Activated CD4-positive, alpha-beta memory T cell treated with anti-CD3 and anti-CD28 coated beads for 36 hours (primary cell): ENCODE measurements at places on chromosomes 2 and 18. TPM values are rescaled to one million over a fixed set of nuclear protein-coding genes. Genes with fewer than 3 reads are reported as not detected.

Gene ATP6V1C2
- not detected for total RNA-seq

Gene WDCP
- 21.2 TPM for total RNA-seq

Gene PLEK
- 7.6 TPM for total RNA-seq

Gene ANKRD53
- total RNA-seq = not detected

Gene TMEM237
- total RNA-seq = 18.3 TPM

Gene ALPI
- total RNA-seq = not detected

DNA sequence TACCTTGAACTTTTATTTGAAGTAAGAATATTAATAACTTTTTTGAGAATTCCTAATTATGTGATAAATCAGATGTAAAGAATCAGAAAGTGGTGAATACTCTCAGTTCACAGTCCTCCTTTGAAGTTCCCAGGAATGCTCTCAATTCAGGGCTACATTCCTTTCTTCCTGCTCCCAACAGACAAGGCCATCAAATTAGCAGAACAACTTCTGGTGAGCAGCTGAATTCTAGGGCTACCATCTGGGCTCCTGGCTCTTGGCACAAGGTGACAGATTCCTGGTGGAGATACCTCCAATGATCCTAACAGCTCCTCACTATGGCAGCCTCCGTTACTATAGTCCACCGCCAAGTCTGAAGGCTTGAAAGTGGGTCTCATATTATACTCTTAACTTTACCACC is 37.8 kb upstream of the OLA1 start:
- H3K4me3 ChIP-seq = no peak overlapping the region
- H3K36me3 ChIP-seq = no peaks in the 10 kb centered on the region
- no peaks in the 10 kb centered on the region for H3K4me1 ChIP-seq
- H3K27ac ChIP-seq = no peak overlapping the region

- no peak overlapping the region for H3K4me3 ChIP-seq
- no peaks in the 10 kb centered on the region for H3K36me3 ChIP-seq
- no peak overlapping the region for H3K27ac ChIP-seq
- H3K27me3 ChIP-seq = peaks cover 15% of the 10 kb centered on the region
Measured at GRCh38 chr18:49844903-49845302, 31.6 kb upstream of the ACAA2 start.

DNA sequence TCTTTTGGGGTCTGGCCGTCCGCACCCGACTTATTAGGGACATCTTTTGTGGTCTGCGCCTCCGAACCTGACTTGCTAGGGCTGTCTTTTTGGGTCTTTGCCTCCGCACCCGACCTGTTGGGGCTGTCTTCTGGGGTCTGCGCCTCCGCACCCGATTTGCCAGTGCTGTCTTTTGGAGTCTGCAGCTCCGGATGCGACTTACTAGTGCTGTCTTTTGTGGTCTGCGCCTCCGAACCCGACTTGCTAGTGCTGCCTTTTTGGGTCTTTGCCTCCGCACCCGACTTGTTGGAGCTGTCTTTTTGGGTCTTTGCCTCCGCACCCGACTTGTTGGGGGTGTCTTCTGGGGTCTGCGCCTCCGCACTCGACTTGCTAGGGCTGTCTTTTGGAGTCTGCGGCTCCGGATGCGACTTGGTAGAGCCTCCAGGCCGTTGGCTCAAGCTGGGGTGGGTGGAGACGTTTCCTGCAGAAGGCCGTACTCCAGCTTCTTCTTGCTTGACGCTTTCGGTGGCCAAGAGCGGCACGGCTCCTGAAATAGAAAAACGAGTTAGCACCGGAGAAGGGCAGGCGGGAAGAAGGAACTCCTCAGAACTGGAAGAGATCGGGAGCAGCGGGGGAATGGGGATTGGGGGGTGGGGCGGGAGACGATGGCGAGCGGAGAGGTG is 498 bp downstream of the TGOLN2 start:
- peaks cover 53% of the 10 kb centered on the region for H3K36me3 ChIP-seq
- peaks cover 47% of the 10 kb centered on the region for H3K4me1 ChIP-seq
- H3K4me3 ChIP-seq = peak overlapping the region; percentile 98
- peak; percentile 75 for DNase-seq

DNA sequence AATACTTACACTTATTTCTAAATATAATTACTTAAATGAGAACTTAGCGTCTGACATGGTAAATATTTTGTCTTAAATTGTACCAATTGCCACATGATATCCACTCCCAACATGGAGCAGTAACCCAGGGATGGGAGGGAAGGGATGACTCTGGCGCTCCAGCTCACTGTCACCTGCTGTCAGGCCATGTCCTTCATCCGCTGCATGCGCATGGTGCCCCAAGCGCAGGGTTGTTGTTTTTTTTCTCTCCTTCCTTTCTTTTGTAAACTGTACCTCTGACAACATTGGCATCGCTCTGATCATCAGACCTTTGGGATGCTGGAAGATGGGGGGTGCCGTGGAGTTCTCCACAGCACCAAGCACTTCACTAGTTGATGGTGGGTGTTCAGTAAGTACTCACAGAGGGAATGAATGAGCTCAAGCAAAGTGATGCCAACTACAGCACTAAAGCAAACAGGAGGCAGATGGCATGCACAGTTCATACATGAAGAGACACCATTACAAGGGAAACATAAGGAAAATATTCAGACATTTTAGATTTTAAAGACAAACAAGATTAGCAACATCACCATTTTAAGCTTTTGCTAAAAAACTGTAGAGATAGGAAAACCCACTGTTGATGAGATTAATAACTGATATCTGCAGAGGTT is 247.8 kb downstream of the GBX2 start:
- H3K36me3 ChIP-seq = no peaks in the 10 kb centered on the region
- H3K4me3 ChIP-seq = no peak overlapping the region

DNA sequence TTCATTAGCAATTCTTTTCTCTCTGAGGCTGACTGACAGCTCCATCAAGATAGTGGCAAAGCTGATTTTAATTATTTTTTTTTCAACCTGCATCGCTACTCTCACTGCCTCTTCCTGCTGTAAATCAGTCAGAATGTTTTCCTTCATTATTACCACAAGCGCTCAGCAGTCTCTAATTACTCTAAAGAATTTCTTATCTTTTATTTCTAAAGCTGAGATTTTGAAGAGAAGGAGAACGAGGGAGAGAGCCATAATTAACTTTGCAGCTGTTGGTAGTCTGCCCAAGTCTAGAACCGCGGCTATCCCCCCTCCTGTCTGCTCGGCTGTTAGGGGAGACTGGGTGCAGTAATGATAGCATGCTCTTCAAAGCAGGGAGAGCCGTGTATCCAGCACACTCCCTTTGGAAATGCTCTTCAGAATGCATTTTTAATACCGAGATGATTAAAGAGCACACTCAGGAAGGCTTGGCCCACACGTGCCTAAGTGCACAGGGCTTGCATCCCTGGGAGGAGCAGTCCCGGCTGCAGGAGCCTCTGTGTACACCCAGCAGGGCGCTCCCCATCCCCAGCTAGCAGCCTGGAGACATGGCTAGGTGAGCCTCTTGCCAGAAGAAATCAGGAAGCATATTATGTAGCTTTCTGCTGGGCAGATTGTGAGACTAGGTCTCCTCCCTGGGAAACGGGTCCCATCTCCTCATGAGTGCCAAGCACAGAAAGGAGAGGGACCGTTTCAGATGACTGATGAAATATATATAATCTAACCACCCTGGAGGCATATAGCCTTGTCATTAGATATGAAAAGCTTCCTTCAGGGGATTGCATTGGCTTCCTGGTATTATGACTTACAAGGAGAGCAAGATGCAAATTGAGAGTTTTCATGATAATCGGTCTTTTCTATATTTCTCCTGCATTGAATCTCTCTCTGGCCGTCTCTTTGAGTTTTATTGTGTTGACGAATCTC is 555.2 kb downstream of the CMPK2 start:
- no peaks in the 10 kb centered on the region for H3K4me1 ChIP-seq
- H3K36me3 ChIP-seq = no peaks in the 10 kb centered on the region
- no peak for DNase-seq
- no peaks in the 10 kb centered on the region for H3K27me3 ChIP-seq

- no peak overlapping the region for H3K27ac ChIP-seq
- H3K4me3 ChIP-seq = no peak overlapping the region
- no peaks in the 10 kb centered on the region for H3K36me3 ChIP-seq
- no peaks in the 10 kb centered on the region for H3K4me1 ChIP-seq
- DNase-seq = no peak
- no peaks in the 10 kb centered on the region for H3K27me3 ChIP-seq
Measured at GRCh38 chr18:64219517-64219916, 70.6 kb upstream of the LINC00305 start.

- DNase-seq = no peak
- H3K4me1 ChIP-seq = peaks cover 16% of the 10 kb centered on the region
- H3K4me3 ChIP-seq = no peak overlapping the region
- H3K36me3 ChIP-seq = no peaks in the 10 kb centered on the region
- H3K27me3 ChIP-seq = peaks cover 13% of the 10 kb centered on the region
- H3K27ac ChIP-seq = no peak overlapping the region
Measured at GRCh38 chr2:165790466-165790865, 3.6 kb downstream of the GALNT3 start.

DNA sequence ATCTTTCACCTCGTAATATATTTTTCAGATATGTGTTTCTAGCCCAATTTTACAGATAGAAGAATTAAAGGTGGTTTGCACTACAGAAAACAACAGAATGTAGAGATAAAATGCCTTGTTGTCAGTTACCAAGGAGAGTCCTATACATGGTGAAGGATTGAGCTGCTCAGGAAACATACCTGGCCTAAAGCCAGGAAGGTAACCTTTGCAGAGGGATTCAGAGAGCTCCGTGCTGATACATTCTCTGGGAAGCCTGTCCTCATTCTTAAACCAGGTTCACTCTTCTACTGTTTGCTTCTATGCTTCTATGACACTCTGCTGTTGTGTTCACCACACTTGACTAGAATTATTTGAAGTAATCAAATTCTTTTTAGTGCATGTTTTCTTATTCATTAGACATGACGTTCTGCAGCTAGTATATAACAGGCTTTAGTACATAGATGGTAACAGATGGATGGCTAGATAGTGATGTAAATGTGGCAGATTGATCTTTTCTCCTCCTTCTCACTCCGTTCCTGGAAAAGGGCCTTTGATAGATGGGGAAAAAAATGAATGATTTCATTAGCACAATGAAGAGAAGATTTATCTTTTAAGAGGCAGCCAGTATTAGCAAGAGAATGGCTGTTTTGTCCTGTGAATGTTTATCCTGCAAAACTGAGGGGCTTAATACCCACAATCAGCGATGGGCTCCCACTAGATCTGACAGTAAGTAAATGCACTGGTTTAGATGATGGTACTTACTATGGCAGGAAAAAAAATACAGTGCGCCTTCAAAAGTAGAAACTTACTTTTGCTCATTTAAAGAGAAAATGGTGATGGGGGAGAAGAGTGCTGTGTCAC is 589.6 kb upstream of the FAM98A start:
- H3K36me3 ChIP-seq = no peaks in the 10 kb centered on the region
- no peak overlapping the region for H3K4me3 ChIP-seq
- no peak for DNase-seq
- no peaks in the 10 kb centered on the region for H3K4me1 ChIP-seq
- H3K27ac ChIP-seq = no peak overlapping the region

- H3K4me3 ChIP-seq = no peak overlapping the region
- no peaks in the 10 kb centered on the region for H3K4me1 ChIP-seq
- DNase-seq = no peak
- no peak overlapping the region for H3K27ac ChIP-seq
Measured at GRCh38 chr2:42021464-42021863, 26.4 kb upstream of the PKDCC start.

- no peak overlapping the region for H3K4me3 ChIP-seq
- no peak overlapping the region for H3K27ac ChIP-seq
- no peaks in the 10 kb centered on the region for H3K4me1 ChIP-seq
- no peak for DNase-seq
- no peaks in the 10 kb centered on the region for H3K36me3 ChIP-seq
Measured at GRCh38 chr2:185255566-185255965, 483.0 kb upstream of the FSIP2 start.

DNA sequence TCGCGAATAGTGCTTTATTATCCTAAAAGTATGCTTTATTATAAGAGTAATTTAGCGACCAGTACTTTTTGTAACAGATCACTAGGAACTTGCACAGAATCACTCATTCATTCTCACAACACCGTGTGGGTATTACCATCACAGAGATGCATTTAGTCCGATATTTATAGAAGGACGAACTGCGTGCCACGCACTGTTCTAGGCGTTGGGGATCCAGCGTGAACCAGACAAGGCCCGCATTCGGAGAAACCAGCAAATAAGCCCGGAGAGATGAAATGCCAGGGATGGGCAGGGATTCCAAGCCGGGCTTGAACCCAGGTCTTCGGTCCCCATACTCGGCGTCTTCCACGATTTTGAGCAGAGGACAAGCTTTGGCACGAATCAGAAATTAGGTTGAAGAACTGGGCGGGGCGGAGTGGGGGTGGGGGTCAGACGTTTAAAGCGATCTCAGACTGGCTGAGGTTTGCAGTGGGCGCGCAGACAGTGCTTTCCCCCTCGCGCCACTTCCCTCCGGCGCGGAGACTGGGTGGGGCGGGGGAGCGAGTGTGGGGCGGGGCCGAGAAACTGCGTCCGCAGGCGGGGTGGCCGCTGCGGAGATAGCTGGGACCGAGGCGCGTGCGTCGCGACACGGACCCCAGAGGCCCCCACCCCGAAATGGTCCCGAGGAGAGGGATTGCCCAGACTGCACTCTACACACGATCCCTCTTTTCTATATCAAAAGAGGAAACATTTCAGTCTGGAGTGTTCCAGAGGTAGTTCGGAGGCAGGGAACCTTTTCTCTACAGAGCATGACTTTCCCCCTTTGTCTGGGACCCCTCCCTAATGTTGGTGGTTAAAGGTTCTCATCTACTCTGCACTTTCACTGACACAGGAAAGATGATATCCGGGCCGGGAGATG is 1.1 kb upstream of the CXCR4 start:
- H3K4me1 ChIP-seq = peaks cover 50% of the 10 kb centered on the region
- H3K27me3 ChIP-seq = peaks cover 2% of the 10 kb centered on the region
- H3K36me3 ChIP-seq = peaks cover 34% of the 10 kb centered on the region
- H3K4me3 ChIP-seq = peak overlapping the region; percentile 98
- peak; percentile 91 for DNase-seq

- H3K4me1 ChIP-seq = peaks cover 3% of the 10 kb centered on the region
- H3K4me3 ChIP-seq = no peak overlapping the region
- peaks cover 2% of the 10 kb centered on the region for H3K36me3 ChIP-seq
Measured at GRCh38 chr2:128474036-128474955, 155.6 kb upstream of the HS6ST1 start.

DNA sequence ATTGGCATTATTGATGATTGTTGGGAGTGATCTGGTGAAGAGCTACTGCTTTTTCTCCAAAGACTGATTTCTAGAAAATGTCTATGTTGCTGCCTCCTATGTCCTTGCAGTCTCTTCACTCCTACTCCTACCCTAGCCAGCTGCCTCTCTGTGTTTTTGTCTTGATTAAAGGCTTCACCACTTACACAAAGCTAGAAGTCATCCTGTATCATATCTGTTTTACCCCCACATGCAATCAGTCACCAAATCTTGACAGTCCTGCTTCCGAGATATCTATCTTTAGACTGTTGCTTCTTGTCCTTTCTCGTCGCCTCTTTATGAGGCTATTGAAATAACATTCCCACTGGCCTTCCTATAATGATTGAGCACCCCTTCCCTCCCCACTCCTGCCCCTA is 84.5 kb upstream of the ITGA4 start:
- H3K4me1 ChIP-seq = peaks cover 22% of the 10 kb centered on the region
- H3K36me3 ChIP-seq = no peaks in the 10 kb centered on the region
- H3K27ac ChIP-seq = no peak overlapping the region

DNA sequence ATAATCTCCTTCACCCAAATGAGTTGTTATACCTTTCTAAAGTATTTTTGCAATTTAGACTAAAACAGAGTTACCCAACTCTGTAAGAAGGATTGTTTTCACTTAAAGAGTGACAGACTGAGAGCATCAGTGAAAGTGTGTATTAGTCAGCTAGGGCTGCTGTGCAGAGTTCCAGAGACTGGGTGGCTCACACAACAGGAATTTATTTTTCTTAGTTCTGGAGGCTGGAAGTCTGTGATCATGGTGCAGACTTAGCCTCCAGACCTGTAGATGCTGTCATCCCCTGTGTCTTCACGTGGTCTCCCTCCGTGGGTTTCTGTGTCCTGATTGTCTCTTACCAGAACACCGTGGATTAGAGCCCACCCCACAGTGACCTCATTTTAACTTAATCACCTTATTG is 40.0 kb downstream of the BCL2L11 start:
- H3K27me3 ChIP-seq = no peaks in the 10 kb centered on the region
- no peak for DNase-seq
- H3K36me3 ChIP-seq = peaks cover 72% of the 10 kb centered on the region
